ENCODE measurements at places on chromosomes 1 and 21.
A peak's percentile ranks its signal among the peaks of the same experiment; 100 is the strongest.

GRCh38 chr1:174023440-174023839, 1.3 kb upstream of the RC3H1 start:
- DNase-seq = no peak

DNA sequence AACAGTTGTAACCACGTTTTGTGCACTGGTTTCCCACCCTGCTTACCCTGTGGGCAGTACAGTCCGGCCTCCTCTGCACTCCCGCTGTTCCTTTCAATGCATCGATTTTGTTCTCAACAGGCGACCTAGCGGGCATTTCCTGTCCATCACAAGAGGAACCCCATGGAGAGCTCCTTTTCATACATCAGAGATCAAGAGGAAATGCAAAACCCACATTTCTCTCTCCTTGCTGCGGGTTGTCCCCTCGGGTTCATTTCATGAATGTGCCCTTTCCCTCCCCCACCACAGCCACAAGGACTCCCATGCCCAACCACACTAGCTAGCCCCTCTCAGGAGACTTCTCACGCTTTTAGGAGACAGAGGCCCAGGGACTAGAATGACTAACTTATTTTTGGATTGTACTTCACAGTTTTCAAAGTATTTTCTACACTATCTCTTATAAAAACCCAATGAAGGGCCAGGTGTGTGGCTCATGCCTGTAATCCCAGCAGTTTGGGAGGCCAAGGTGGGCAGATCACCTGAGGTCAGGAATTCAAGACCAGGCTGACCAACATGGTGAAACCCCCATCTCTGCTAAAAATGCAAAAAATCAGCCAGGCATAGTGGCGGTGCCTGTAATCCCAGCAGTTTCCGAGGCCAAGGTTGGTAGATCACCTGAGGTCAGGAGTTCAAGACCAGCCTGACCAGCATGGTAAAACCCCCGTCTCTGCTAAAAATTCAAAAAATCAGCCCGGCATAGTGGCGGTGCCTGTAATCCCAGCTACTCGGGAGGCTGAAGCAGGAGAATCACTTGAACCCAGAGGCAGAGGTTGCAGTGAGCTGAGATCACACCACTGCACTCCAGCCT, 18.4 kb downstream of the ATP1A4 start:
- DNase-seq = no peak

DNA sequence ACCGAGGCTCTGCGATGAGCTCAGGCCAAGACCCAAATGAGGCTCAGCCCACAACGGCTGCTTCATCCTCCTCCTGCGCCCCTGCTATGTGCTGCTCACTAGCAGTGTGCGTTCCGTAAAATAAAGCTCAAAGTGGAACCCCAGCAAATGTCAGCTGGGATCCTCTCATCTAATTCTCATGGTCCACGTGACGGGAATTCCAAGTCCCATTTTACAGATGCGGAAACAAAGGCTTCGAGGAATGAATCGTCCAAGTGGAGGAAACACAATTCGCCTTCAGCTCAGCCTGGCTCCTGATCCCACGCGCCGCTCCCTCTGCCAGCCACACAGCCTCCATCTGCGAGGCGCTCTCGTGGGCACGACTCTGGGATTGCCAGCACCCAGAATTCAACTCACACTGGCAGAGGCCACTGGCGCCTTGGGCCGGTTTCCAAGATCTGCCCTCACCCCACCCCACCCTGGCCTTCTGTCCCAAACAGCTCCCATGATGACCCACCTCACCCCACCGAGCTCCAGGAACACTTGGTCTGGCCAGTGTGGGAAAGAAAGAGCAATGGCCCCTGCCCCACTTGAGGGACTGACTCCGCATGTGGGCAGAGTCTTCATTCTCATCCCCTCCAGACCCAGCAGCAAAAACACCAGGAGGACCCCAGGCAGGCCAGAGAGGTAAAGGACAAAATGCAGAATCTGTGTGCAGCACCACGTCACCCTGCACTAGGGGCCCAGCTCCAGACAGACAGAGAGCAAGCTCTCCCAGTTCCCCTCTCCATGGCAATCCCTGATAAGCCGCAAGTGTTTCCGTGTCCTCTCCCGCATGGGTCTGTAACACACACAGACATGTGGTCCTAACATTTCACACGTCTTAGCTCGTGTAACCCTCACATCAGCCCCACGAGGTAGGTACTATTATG, 10.5 kb downstream of the CASZ1 start:
- no peak for DNase-seq

GRCh38 chr1:52225174-52225573, 83.3 kb downstream of the ZFYVE9 start:
- DNase-seq = no peak

DNA sequence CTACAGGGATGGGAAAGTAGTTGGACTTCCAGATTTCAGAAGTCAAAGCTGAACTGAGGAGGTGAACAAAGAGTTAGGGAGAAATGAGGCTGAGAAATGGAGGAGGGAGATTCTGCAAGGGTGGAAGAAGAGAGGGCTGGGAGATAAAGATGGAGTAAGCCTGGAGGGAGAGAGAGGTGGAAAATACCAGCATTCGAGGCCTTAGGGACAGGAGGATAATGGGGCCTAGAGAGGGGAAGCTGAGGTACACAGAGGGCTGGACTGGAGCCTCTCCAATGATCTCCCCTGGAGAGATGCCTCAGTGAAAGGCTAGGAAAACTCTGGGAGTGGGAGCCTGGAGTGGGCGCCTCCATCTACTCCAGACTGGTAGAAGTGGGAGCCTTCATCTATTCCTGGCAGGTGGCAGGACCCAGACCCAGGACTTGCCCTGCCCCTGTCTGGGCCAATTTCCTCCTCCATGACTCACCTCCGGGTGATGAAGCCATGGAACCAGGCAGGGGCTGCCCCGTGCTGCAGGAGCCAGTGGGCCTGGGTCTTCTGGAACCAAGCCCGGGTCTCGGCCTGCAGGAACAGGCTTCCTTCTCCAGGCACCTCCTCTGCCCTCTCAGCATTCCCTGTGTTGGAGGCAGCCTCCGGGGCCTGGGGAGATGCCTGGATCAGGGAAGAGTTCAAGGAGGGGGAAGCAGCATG, 1.9 kb downstream of the SH2D2A start:
- DNase-seq = no peak

DNA sequence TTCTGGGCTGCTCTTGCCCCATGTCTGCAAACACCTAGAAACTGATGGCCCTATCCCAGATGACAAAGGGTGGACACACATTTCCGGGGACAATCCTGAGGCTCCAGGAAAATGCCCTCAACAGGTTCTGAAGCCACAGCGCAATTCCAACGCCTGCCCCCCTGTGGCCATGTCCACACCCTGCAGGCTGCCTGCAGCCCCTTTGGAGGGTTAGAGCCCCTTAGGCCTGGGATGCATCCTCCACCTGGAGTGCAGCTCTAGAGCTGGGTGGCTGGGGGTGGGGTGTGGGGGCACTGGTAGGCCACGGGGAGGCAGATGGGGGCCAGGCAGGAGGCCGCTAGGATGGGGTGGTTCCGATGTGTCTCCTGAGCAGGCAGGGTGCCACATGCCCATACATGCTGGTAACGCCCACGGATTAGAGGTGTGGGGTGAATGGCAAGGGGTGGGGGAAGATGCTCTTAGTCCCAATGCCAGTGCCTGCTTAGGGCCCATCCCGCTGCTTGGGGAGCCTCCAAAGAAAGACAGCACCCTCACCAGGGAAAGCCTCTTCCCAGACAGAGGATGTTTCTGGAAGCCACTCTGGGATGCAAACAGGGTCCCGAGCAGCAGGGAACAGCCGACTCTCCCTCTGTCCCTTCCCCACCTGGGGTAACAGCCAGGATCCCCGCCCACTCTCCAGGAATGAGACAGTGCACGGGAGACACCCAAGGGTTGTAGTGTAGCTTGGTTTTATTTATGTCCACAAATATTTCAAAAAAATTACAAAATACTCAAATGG, 34.0 kb downstream of the SLC45A1 start:
- DNase-seq = no peak

DNA sequence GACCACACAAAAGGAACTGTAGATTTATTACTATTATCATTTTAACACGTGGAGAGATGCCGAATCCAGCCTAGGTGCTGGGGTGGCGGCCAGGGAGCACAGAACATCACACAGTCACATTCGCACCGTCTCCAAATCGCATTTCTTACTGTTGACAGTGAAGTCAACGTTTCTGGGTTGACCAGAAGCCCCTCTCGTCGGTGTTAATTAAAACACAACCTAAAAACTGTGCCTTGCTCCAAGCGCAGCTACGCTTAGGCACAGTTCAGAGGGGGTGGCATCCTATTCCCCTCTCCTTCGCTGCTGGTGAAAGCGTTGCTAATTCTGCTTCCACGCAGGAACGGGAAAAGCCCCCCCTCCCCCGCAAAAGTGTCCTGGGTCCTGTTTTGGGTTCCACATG, 4.1 kb downstream of the RIPK4 start:
- no peak for DNase-seq

DNA sequence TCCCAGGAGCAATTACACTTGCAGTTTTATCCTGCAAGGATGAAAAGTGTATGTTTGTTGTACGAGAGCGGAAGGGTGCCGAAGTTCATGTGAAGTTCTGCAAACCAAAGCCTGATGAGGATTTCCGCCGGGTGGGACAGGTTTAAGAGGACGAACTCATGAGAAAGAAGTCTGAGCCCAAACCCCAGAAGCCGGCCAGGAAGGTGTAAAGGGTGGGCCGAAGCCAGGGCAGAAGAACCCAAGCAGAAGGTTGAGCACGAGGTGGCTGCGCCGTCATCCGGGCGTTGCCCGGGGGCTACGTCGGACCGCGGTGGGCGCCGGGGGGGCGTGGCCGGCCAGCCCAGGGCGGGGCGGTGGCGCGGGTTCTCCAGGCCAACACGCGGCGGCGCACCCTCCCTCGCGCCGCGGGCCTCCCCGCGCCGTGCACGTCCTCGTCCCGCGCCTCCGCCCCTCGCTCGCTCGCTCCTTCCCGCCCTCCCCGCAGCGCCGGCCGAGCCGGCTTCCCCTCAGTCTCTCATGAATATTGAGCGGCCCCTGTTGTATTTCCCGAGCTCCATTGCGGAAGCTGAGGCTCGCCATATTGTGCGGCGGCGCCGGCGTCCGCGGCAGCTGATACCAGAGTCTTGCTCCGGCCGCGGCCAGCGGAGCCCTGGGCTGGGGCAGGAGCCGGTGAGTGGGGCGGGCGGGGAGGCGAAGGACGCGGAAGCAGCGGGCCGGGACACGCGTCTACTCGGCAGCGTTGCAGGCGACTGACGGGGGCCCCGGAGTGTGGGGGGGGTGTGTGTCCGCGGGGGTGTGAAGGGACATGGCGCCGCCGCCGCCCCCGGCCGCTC, at the start of gene RNF2:
Gene RNF2 (plus strand): TSS at position 578 of the 833 bp plus-strand sequence. CDS start 41,996 bp downstream, outside the sequence.
- DNase-seq = peak; percentile 50

- no peak for DNase-seq
Observed at GRCh38 chr1:244063498-244063897, 12.4 kb downstream of the ZBTB18 start.

DNA sequence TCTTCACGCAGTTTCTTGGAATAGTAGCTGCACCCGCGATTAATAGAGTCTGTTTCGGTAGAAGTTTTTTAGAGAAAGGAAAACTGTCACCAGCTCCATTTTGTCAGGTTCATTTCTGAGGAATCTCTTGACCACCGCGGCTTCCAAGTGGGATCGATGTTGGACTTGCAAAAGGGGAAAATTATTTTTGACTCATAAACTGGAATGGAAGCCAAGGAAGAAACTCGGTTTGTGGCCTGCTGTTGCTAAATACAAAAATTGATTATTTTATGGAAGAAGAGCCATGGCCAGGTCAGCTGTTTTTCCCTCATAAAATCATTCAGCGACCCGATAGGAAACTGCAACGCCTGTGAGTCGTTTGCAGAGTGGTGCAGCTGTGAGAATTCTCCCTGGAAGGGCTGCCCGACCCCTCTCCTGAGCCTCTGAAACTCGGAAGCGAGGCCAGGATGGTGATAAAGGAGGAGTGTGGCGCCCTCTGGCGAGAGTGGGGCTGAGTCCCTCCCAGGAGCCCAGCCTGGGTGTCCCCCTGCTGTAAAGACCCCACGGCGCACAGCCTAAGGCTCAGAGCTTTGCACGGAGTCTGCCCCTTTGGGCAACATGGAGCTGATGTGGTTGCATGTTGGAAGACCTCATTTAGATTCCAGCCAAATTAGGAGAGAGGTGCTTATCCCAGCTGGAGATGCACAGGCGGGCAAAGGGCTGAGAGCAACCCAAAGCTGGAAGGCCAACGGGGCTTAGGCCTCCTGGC, 83.6 kb upstream of the SLC25A33 start:
- peak; percentile 43 for DNase-seq

DNA sequence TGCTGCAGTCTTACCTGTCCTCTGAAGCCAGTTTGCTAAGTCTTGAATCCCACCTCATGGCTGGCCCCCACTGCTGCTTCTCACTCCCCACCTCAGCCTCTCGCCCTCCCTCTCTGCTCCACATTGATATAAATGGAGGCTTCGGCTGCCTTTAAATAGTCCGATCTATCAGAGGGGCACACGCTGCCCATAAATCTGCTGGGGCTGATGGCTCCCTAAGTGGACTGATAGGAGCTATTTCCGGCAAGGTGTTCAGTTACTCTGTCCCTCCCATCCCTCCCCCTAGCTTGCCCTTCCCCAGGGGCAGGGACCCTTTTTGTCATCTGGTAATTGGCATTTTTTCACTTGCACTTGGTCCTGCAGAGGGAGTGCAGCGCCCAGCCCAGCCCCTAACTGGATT, 108.4 kb downstream of the TMEM53 start:
- no peak for DNase-seq
